ENCODE measurements at places on chromosomes 2 and 18. TPM values are rescaled to one million over a fixed set of nuclear protein-coding genes. Genes with fewer than 3 reads are reported as not detected.

Gene FHOD3
- not detected for total RNA-seq

Gene L3MBTL4
- 0.07 TPM for total RNA-seq

Gene INPP1
- 15.9 TPM for total RNA-seq

Gene GAD1
- 0.55 TPM for total RNA-seq

Gene METTL4
- total RNA-seq, result 22.8 TPM

Gene SIX3
- not detected for total RNA-seq

Gene POTEJ
- total RNA-seq, result not detected

Gene MYL1
- total RNA-seq, result not detected

Gene CHMP3
- 51.7 TPM for total RNA-seq

Gene COL6A3
- total RNA-seq, result 7.0 TPM

Gene KRCC1
- total RNA-seq, result 14.1 TPM

Gene SERPINB10
- not detected for total RNA-seq

Gene CROCC2
- total RNA-seq, result not detected

Gene PRPF40A
- total RNA-seq, result 138 TPM

Gene IMPA2
- total RNA-seq, result 14.0 TPM

Gene INHA
- not detected for total RNA-seq

Gene BOK
- total RNA-seq, result not detected

Gene CYS1
- total RNA-seq, result 0.20 TPM

Gene DLX2
- total RNA-seq, result 0.16 TPM
